Activated CD4-positive, alpha-beta T cell treated with anti-CD3 and anti-CD28 coated beads for 36 hours (primary cell): ENCODE measurements at places on chromosomes 7 and 10. TPM values are rescaled to one million over a fixed set of nuclear protein-coding genes. Genes with fewer than 3 reads are reported as not detected.

GRCh38 chr10:90204131-90204955, 503.0 kb downstream of the KIF20B start:
- no peaks in the 10 kb centered on the region for H3K36me3 ChIP-seq
- peaks cover 9% of the 10 kb centered on the region for H3K27me3 ChIP-seq
- no peak for DNase-seq

- no peaks in the 10 kb centered on the region for H3K27me3 ChIP-seq
- H3K4me1 ChIP-seq, result peaks cover 2% of the 10 kb centered on the region
- no peak for DNase-seq
- H3K27ac ChIP-seq, result no peak overlapping the region
- no peak overlapping the region for H3K4me3 ChIP-seq
These were observed 309.8 kb downstream of the ADK start for GRCh38 chr10:74460812-74461211.

- H3K4me3 ChIP-seq, result no peak overlapping the region
- H3K4me1 ChIP-seq, result no peaks in the 10 kb centered on the region
- H3K36me3 ChIP-seq, result no peaks in the 10 kb centered on the region
- no peak for DNase-seq
- no peaks in the 10 kb centered on the region for H3K27me3 ChIP-seq
These were observed 63.1 kb upstream of the MEOX2 start for GRCh38 chr7:15749631-15750030.

DNA sequence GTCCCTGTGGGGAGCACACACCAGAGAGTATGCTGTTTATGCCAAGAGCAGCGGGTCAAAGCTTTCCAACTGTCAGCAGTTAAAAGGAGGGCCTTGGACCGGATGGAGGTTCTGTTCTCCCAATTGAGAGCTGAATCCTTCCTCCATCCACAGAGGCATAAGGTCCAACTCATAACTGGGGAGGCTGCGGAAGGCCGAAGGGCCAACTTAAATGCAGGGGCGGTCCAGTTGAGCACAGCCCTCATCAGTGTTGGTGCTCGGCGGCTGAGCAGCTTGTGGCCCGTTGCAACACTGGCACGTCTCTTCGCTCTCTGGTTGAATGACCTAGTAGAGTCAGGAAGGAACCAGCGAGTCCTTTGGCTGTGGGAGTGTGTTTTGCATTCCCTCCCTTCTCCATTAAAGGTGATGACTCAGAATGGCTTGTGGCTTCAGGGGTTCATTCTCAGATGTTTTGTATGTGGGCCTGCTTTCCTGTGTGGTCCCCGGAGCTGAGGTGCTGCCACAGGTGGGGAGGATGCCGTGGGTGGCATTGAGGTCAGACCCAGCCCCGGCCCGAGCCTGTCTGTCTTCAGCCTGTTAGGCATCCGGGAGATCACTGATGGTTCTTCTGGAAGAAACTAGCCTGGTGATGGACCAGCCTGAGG, 44.8 kb upstream of the DMBT1 start:
- no peak overlapping the region for H3K4me3 ChIP-seq
- no peaks in the 10 kb centered on the region for H3K36me3 ChIP-seq
- H3K27me3 ChIP-seq, result no peaks in the 10 kb centered on the region

The NPVF gene
- total RNA-seq, result not detected

DNA sequence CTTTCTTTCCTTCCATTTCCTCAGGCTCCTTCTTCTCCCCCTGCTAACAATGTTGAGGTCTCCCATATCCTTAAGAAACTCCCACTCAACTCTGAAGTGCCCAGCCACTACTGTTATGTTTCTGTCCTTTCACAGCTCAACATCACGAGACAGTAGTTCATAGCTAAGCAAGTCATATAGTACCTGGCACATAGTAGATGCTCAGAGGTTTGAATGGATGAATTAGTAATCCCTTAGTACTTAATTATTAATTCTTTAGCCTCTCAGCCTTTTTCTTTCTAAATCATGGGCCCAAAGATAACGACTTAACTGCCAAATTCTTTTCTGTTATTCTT, 22.6 kb downstream of the CSGALNACT2 start:
- H3K4me3 ChIP-seq, result peak overlapping the region; percentile 22
- DNase-seq, result no peak
- no peaks in the 10 kb centered on the region for H3K27me3 ChIP-seq
- peaks cover 41% of the 10 kb centered on the region for H3K36me3 ChIP-seq
- H3K27ac ChIP-seq, result peak overlapping the region; percentile 94

The DDX56 gene
- total RNA-seq, result 98.5 TPM

GRCh38 chr7:70681469-70682350, 450.2 kb upstream of the GALNT17 start:
- peaks cover 9% of the 10 kb centered on the region for H3K27me3 ChIP-seq
- no peaks in the 10 kb centered on the region for H3K36me3 ChIP-seq
- H3K4me1 ChIP-seq, result peaks cover 40% of the 10 kb centered on the region
- peak; percentile 58 for DNase-seq
- H3K4me3 ChIP-seq, result peak overlapping the region; percentile 11

The ZC3HAV1L gene
- total RNA-seq, result 19.8 TPM

- H3K27me3 ChIP-seq, result no peaks in the 10 kb centered on the region
- H3K4me3 ChIP-seq, result no peak overlapping the region
- peak overlapping the region; percentile 76 for H3K27ac ChIP-seq
- H3K36me3 ChIP-seq, result peaks cover 60% of the 10 kb centered on the region
These were observed 142.0 kb downstream of the ARID5B start for GRCh38 chr10:62043421-62044021.

DNA sequence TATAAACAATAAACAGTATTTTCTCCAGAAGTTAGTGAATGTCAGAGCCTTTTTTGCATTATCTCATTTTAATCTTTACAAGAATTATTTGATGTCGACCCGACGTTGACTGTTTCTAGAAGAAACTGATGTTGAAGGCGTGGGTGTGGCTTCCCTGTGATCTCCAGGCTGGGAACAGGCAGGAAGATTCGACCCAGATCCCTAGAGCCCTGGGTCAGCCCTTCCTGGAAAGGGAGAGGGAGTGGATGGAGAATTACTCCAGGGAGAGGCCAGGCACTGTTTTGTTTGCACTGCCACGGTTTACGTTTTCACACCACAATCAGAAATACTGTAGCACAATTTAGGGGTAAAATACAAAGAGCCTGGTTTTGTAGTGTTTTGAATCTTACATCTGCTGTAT, 133.1 kb downstream of the ADARB2 start:
- H3K4me1 ChIP-seq, result no peaks in the 10 kb centered on the region
- H3K4me3 ChIP-seq, result no peak overlapping the region
- H3K36me3 ChIP-seq, result no peaks in the 10 kb centered on the region
- peaks cover 21% of the 10 kb centered on the region for H3K27me3 ChIP-seq
- no peak overlapping the region for H3K27ac ChIP-seq
